ENCODE measurements at places on chromosomes 6 and 20.
A peak's percentile ranks its signal among the peaks of the same experiment; 100 is the strongest.

GRCh38 chr20:36847710-36848040 is 28.3 kb upstream of the TLDC2 start:
- DNase-seq, result no peak

DNA sequence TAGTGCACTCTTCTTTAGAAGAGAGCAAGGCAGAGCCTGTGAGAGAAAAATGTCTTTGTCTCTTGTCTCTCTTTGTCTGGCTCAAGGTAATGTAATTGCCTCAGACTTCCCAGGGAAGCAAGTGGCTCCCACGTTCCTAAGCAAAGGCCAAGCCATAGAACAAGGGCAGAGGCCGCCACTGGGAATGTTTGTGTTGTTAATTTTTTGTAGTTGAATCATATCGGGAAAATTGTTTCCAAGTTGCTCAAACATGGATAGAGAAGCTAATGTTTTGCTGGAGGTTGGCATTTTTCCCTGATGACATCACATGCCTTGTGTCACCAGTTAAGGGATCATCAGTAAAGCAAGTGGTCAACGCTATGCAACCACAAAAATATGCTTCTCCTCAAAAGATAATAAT is 211.5 kb upstream of the FOXA2 start:
- DNase-seq, result no peak

- DNase-seq, result peak; percentile 37
Observed at GRCh38 chr6:135675862-135676261, 175.6 kb upstream of the PDE7B start.

DNA sequence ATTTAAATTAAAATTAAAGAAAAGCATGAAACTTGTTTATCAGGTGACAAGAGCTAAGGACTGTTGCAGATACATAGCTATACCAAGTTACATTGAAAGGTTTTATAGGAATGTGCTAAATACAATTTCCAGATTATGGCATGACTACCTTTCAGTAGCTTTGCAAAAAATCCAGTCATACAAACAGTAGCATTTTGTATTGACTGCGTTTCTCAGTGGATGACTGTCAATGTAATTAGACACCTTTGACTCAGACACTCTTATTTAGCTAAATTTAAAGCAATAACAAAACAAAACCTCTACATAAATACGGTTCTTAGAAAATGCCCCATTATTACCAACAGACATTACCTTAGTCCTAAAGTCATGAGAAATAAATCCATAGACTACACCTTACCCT is 275.8 kb upstream of the RUNX2 start:
- DNase-seq, result no peak

DNA sequence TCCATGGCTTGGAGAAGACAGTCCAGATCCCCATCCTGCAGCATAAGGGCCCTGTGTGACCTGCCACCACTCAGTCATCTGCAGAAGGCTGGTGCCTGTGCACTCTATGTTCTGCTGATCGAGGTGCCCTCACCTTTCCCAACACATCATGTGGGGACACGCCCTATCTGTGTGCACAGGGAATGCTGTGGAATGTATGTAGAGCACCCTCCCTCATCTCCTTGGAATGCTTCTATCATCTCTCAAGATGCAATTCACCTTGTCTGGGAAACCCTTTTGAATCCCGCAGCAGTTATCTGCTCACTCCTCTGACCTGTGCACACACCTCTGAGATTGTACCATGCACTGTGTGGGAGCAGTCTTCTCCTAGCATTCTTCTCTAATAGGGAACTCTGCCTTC is 207.2 kb upstream of the SSTR4 start:
- DNase-seq, result no peak

GRCh38 chr6:5599127-5599526 is 337.8 kb downstream of the FARS2 start:
- DNase-seq, result no peak

DNA sequence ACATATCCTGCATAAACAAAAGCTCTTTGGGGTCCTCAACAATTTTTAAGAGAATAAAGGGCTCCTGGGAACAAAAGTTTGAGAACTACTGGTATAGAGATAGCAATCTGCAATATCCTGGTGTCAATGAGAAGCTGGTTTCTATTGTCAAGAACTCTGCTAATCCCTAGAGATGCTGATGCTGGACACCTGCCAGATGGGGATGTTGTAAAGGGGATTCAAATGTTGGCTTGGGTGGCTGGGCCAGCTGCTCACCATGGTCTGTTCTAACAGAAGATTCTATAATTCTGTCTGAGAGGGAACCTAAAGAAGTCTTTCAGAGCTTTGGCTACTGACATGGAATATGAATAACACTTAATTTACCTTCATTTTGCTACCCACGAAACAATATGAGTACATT is 137.8 kb downstream of the BTBD9 start:
- DNase-seq, result no peak

All from stimulated activated CD4-positive, alpha-beta T cell treated with anti-CD3 and anti-CD28 coated beads, Interleukin-2, amount 100 ng/mL, for 24 hours (primary cell).